ENCODE measurements at places on chromosomes 11 and 22. TPM values are rescaled to one million over a fixed set of nuclear protein-coding genes. Genes with fewer than 3 reads are reported as not detected.

GRCh38 chr22:33073989-33074418, 15.8 kb upstream of the SYN3 start:
- peaks cover 1% of the 10 kb centered on the region for H3K27me3 ChIP-seq
- peaks cover 7% of the 10 kb centered on the region for H3K4me1 ChIP-seq
- H3K27ac ChIP-seq, result peak overlapping the region; percentile 4
- H3K4me3 ChIP-seq, result no peak overlapping the region

GRCh38 chr11:86175191-86175590, 69.4 kb upstream of the EED start:
- no peak overlapping the region for H3K4me3 ChIP-seq
- no peak for DNase-seq
- peaks cover 2% of the 10 kb centered on the region for H3K27me3 ChIP-seq
- peaks cover 5% of the 10 kb centered on the region for H3K36me3 ChIP-seq
- H3K4me1 ChIP-seq, result peaks cover 26% of the 10 kb centered on the region

DNA sequence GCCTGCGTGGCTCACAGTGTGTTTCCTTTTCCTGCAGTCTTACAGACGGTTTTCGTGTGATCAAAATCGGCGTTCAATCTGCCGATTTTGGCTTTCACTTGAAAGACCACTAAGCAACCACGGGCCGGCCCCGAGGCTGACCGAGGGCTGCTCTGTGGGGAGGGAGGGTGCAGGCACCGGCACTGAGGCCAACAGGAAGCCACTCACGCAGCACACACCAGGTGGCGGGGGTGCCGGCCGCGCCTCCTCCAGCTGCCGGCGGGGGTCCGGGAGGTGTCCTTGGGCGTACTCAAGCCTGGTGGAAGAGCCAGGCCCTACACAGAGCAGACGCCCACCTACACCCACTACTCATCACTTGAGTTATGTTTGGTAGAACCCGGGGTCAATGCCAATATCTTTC, 14.3 kb downstream of the TOLLIP start:
- no peak overlapping the region for H3K4me3 ChIP-seq
- no peak overlapping the region for H3K27ac ChIP-seq
- peaks cover 1% of the 10 kb centered on the region for H3K27me3 ChIP-seq
- DNase-seq, result no peak
- H3K36me3 ChIP-seq, result no peaks in the 10 kb centered on the region

- DNase-seq, result no peak
- no peak overlapping the region for H3K27ac ChIP-seq
- no peak overlapping the region for H3K4me3 ChIP-seq
- H3K36me3 ChIP-seq, result no peaks in the 10 kb centered on the region
- H3K27me3 ChIP-seq, result peaks cover 12% of the 10 kb centered on the region
Observed at GRCh38 chr22:22746061-22746962, 101.9 kb downstream of the GGTLC2 start.

- no peaks in the 10 kb centered on the region for H3K4me1 ChIP-seq
- no peak overlapping the region for H3K4me3 ChIP-seq
- no peaks in the 10 kb centered on the region for H3K36me3 ChIP-seq
- no peaks in the 10 kb centered on the region for H3K27me3 ChIP-seq
Observed at GRCh38 chr11:83502041-83502440, 215.9 kb upstream of the CCDC90B start.

- H3K27me3 ChIP-seq, result peaks cover 33% of the 10 kb centered on the region
- H3K36me3 ChIP-seq, result no peaks in the 10 kb centered on the region
- DNase-seq, result no peak
- no peak within 1 kb of the TSS for H3K4me3 ChIP-seq
- H3K27ac ChIP-seq, result no peak within 1 kb of the TSS
- peaks cover 26% of the 10 kb centered on the region for H3K4me1 ChIP-seq
Observed at GRCh38 chr11:75096456-75097172, at the start of gene OR2AT4. OR2AT4 (minus strand) TSS chr11:75096876.

GRCh38 chr11:68128682-68129327, 7.6 kb upstream of the CHKA start:
- no peak overlapping the region for H3K27ac ChIP-seq
- peaks cover 9% of the 10 kb centered on the region for H3K27me3 ChIP-seq
- H3K4me3 ChIP-seq, result peak overlapping the region; percentile 61

DNA sequence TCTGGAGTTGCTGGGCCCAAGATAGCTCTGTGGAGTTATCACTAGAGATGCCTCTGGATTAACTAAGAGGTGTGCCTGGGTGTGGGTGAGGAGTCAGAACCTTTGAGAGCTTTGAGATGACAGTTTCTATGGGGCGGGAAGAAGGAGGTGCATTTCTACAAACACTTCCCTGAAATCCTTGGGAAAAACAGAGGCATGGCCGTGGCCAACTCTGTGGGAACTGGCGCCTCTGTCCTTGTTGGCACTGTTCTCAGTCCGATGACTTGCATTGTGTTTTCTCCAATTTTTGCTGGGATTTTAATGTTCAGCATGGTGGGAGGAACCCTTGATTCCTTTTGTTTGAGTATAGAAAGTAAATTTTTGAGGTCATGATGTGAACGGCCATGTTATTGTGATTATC, 115.8 kb upstream of the PARVA start:
- no peaks in the 10 kb centered on the region for H3K27me3 ChIP-seq
- no peak for DNase-seq
- no peak overlapping the region for H3K4me3 ChIP-seq

- DNase-seq, result no peak
- no peaks in the 10 kb centered on the region for H3K36me3 ChIP-seq
- H3K4me1 ChIP-seq, result peaks cover 38% of the 10 kb centered on the region
- no peak overlapping the region for H3K4me3 ChIP-seq
- no peaks in the 10 kb centered on the region for H3K27me3 ChIP-seq
Observed at GRCh38 chr22:19105867-19106802, 16.1 kb downstream of the DGCR2 start.

DNA sequence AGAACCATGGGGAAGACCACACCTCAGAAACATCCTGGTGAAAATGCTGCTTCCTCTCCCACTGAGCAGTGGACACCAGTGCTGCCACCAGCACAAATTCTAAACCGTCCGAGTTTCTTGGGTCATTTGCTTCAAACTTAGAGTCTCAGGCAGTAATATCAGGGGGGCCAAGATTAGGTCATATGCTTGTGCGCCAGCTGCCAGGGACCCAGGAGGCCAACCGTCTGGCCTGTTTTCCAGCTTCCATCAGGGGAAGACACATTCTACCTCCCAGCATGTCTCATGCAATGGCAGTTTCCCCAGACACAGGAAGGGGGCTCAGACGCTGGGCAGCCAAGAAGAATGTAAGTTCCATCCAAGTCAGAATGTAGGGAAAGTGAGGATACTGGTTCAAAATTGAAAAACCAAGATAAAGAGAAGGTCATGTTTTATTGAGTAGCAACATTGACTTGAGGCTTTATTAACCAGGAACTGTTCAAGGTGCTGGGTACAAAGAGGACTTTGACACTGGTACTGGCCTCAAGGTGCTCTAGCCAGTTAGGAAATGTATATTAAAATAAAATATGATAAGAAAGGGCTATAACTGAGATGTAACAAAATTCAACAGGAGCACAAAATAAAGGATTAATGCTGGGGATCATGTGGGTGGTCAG, 59.7 kb upstream of the EED start:
- H3K27me3 ChIP-seq, result no peaks in the 10 kb centered on the region
- H3K27ac ChIP-seq, result no peak overlapping the region
- no peak overlapping the region for H3K4me3 ChIP-seq
- DNase-seq, result no peak
- no peaks in the 10 kb centered on the region for H3K36me3 ChIP-seq

GRCh38 chr11:75763846-75764245, 4.7 kb upstream of the DGAT2 start:
- no peaks in the 10 kb centered on the region for H3K36me3 ChIP-seq
- H3K27me3 ChIP-seq, result peaks cover 31% of the 10 kb centered on the region
- H3K27ac ChIP-seq, result no peak overlapping the region
- DNase-seq, result no peak

DNA sequence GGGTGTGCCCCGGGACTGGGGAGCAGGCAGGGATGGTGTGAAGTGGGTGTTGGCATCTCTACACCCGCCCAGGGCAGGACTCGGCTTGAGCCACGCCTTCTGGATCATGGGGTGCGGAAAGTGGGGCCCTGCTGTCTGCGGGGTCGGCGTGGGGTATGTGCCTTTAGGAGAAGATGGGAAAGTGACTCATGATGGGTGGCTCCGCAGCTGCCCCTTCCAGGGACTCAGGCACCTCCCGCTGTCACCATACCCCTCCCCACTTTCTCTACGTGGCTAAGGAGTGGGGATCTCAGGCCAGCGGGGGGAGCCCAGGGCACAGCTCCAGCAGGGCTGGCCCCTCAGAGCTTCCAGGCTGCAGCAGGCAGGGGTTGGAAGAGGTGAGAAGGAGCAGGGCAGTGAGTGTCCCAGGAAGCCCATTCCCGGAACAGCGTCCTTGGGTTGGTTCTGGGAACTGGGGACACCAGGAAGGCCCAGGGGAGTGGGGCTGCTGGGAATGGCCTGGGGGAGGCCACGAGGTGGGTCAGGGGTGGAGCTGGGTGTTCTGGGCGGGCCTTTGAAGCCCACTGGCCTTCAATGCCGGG, 102.9 kb upstream of the FGF3 start:
- no peaks in the 10 kb centered on the region for H3K36me3 ChIP-seq
- no peak overlapping the region for H3K27ac ChIP-seq
- no peaks in the 10 kb centered on the region for H3K4me1 ChIP-seq
- H3K4me3 ChIP-seq, result no peak overlapping the region
- DNase-seq, result no peak

DNA sequence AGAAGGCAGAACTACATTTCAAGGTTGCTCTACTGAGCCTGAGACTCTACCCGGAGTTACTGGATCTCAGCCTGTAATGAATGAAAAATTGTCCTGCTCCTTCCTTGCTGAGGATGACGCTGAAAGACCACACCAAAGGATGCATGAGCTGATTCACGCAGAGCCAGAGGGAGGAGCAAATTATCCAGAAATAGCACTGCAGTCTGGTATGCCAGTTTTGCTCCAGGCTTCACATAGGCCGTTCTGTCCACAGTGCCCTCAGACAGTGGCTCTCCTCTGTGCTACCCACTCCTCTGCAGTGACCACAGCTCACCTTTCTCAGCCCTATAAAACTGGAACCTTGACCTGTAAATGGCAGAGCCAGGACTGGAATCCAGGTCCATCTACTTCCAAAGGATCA, 79.3 kb upstream of the GALNT18 start:
- peaks cover 11% of the 10 kb centered on the region for H3K4me1 ChIP-seq
- H3K4me3 ChIP-seq, result no peak overlapping the region
- H3K27ac ChIP-seq, result no peak overlapping the region
- peaks cover 20% of the 10 kb centered on the region for H3K27me3 ChIP-seq
- peak; percentile 58 for DNase-seq

DNA sequence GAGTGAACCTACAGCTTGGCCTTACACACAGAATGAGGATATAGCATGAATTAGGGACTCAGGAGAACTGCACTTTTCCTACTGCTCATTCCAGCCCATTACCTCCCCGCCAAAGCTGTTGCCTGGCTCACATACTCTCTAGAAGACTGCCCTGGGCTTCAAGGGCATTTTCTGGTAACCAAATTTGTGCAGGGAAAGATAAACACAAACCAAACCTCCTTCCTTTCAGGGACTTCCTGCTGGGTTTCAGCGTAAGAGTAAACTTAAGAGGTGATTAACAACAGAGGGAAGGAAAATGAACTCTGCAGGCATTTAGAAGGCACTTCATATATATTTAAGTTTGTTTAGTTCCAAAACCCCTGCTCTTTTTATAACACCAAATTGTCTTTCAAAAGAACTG, 194.9 kb downstream of the SWAP70 start:
- H3K4me3 ChIP-seq, result peak overlapping the region; percentile 41
- no peaks in the 10 kb centered on the region for H3K27me3 ChIP-seq
- no peak for DNase-seq
- peak overlapping the region; percentile 82 for H3K27ac ChIP-seq

DNA sequence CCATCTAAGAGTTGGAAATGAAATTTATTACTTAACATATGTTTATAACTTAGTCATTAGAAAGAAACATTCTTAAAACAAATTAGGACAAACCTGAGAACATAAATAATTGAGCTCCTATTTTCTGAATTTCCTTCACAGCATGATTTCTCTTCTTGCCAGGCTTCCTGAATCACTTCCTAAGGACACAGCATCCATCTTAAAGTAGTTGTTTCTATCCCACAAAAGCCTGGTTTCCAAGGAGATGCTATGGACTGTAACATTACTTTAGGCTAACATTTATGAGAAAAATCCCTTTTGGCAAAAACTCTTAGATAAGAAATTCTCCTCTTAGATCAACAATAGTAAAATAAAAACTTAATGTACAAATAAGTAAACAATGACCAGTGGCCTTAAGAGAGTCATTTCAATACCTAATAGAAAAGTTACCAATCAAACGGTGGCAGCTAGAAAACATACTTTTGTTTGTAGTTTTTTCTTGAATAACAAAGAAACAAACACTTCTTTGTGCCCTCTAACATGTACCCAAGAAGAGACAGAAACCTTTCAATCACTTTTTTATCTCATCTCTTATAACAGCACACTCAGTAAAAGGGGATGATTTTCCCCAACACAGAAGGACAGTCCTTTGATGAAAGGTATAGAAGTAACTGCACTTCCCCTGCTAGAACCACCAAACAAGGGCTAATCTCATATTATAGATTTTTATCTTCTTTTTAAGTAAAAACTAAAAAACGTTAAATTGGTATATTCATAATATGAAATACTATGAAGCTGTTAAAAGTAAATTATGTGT, 74.5 kb downstream of the TTC28 start:
- H3K27me3 ChIP-seq, result no peaks in the 10 kb centered on the region
- no peaks in the 10 kb centered on the region for H3K4me1 ChIP-seq
- DNase-seq, result no peak
- H3K27ac ChIP-seq, result no peak overlapping the region
- H3K36me3 ChIP-seq, result no peaks in the 10 kb centered on the region
- H3K4me3 ChIP-seq, result no peak overlapping the region

HTR3A gene
- total RNA-seq, result not detected

NXPE4 gene
- not detected for total RNA-seq

MORC2 gene
- 22.7 TPM for total RNA-seq

KDELR3 gene
- 175 TPM for total RNA-seq

OR4D9 gene
- total RNA-seq, result not detected

SLC22A6 gene
- not detected for total RNA-seq
